ENCODE measurements at places on chromosomes 13 and 19. TPM values are rescaled to one million over a fixed set of nuclear protein-coding genes. Genes with fewer than 3 reads are reported as not detected.

GRCh38 chr19:17406046-17406886 lies 836 bp upstream of the BST2 start:
- DNase-seq = no peak

DNA sequence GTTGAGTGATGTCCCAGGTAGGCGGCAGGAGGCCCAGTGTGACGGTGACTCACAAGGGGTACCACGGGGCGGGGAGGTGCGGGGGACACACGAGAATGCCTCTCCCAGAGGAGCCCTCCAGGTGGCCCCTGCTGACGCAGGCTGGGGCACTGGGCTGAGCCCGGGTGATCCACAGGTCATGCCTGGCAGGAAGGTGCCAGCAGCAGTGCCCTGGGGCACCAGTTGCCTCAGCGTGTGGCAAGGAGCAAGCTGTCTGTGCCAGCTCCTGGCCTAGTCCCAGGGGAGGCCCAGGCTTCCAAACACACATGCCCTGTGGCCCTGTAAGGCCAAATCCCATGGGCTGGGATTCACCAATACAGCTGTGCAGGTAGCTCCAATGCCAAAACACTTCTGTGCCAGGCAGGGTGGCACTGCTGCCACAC lies 28.0 kb downstream of the AKT2 start:
- no peak for DNase-seq

GRCh38 chr19:32977280-32977679 lies 5.2 kb downstream of the FAAP24 start:
- no peak for DNase-seq

Gene MRPL54
- total RNA-seq = 74.6 TPM

GRCh38 chr13:47134939-47135489 lies 238.2 kb upstream of the HTR2A start:
- no peak for DNase-seq

Gene ZNF90
- 0.74 TPM for total RNA-seq

- DNase-seq = no peak
Observed at GRCh38 chr19:33395561-33396550, 22.3 kb downstream of the CEBPG start.

GRCh38 chr13:78187781-78188180 lies 269.1 kb upstream of the EDNRB start:
- DNase-seq = no peak

Gene KCTD15
- total RNA-seq = 6.6 TPM

Gene PLEKHG2
- 54.1 TPM for total RNA-seq
